Forelimb muscle (tissue), 1 donor: ENCODE measurements at places on chromosomes 4 and X.

DNA sequence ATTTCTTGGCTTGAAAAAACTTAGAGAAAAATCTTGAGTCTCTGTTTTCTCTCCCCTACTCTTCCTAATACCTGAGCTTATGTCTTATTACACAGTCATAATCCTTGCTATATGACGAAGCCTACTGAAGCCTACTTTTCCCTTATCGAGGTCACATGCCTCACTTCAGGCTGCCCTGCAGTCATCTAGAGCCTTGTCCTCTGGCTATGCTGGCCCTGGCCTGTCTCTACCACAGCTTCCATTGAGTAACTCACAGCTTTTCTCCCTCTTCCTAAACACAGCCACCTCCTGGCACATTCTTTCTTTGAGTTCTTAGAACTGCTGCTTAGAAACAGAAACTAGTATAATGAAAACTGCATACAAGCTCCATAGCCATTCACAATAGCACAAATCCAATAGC is 1698.3 kb downstream of the STIM2 start:
- no peak for DNase-seq

- DNase-seq = no peak
Observed at GRCh38 chrX:50889582-50889981, 21.0 kb upstream of the BMP15 start.

GRCh38 chr4:109412776-109413175 is 20.8 kb upstream of the SEC24B start:
- no peak for DNase-seq

GRCh38 chrX:138718941-138719340 is 7.4 kb upstream of the FGF13 start:
- DNase-seq = no peak

GRCh38 chr4:112982680-112983079 is 66.8 kb upstream of the ANK2 start:
- no peak for DNase-seq

GRCh38 chr4:139904406-139904805 is 238.8 kb downstream of the MGST2 start:
- no peak for DNase-seq
